ENCODE measurements at places on chromosomes 11 and 22.

- no peak for DNase-seq
Observed at GRCh38 chr11:27207025-27207650, 155.9 kb downstream of the CCDC34 start.

DNA sequence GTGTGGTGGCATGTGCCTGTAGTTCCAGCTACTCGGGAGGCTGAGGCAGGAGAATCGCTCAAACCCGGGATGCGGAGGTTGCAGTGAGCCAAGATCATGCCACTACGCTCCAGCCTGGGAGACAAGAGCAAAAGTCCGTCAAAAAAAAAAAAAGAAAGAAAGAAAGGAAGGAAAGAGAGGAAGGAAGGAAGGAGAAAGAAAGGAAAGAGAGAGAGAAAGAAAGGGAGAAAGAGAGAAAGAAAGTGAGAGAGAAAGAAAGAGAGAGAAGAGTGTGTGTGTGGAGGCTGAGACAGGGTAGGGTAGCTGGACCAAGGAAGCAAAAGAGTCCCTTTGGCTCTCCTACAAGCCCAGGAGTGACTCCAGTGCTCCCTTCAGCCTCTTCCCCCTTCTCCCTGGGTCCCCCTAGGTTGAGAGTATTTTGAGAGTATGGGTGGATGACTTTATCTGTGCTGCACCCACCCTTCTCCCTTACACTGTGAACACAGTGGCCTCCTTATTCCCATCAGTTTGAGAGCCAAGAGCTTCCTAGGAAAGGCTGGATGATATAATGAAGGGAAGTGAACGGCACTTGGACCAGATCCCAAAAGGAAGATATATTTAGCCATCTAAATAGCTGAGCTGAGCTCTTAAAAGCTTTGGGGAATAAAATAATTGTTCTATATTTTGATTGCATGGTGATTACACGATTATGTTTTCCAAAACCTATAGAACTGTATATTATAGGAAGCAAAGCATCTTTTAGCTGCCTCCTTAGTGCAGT is 9.5 kb upstream of the DENND5A start:
- DNase-seq = no peak

GRCh38 chr22:28430466-28431025 is 249.1 kb downstream of the TTC28 start:
- no peak for DNase-seq

DNA sequence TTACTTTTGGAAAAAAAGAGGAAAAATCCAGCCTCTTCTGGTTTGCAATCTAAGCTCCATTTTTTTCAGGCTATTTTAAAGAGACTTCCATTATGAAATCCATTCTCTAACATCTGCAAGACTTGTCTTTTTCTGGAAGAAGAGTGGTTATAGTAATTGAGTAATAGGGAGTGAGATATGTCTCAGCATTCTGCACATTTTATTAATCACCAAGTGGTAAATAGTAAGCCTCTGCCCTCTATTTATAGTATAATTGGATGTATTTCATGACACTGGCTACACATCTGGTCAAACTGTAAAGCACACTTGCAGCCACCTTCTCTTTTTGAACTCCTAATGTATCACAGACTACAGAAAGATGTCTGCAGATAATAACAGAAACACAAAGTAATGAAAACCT is 391.1 kb downstream of the ETS1 start:
- no peak for DNase-seq

- no peak for DNase-seq
Observed at GRCh38 chr11:115718945-115719344, 214.7 kb upstream of the CADM1 start.

Data from testis (tissue), 5 donors.